Mesothelial cell of epicardium (in vitro differentiated cells): ENCODE measurements at places on chromosomes 5 and 9.

GRCh38 chr9:83537331-83538171, 650 bp downstream of the FRMD3 start:
- DNase-seq, result no peak

DNA sequence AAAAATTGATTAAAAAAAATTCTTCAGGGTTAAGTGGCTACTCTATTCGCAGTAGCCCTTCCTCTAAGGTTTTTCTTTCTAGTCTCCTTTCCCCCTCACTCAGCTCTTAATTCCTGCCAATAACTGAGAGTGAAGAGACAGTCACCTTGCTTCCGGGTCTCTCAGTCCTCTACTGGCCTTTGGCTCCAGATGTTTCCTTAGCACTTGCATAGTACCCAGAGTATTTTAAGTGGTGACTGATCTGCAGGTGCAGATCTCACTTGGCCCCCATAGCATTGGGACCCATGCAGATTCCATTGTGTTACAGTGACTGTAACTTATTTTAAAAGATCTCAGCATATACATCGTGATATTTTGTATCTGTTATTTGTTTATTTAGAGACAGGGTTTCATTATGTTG, 66.2 kb downstream of the GCNT1 start:
- no peak for DNase-seq

GRCh38 chr5:154758493-154758892, 3.3 kb downstream of the LARP1 start:
- DNase-seq, result no peak

GRCh38 chr9:75088646-75089372, 495 bp downstream of the OSTF1 start:
- peak; percentile 45 for DNase-seq

DNA sequence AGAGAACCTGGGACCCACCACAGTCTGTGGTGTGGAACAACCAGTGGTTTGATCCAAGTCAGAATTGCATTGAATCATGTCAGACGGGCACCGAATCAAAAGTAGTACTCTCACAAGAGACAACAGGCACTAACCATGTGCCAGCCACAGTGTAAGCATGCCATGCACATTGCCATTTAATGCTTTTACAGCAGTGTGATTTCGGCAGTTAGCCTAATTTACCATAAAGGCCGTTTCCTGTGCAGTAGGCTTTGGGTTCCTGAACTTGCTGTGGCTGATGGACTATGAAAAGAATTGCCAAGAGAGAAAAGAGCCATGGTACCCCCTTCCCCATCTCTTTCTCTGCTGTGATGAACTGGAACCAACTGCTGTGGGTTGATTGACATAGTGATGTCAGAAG, 540.6 kb downstream of the EBF1 start:
- no peak for DNase-seq

DNA sequence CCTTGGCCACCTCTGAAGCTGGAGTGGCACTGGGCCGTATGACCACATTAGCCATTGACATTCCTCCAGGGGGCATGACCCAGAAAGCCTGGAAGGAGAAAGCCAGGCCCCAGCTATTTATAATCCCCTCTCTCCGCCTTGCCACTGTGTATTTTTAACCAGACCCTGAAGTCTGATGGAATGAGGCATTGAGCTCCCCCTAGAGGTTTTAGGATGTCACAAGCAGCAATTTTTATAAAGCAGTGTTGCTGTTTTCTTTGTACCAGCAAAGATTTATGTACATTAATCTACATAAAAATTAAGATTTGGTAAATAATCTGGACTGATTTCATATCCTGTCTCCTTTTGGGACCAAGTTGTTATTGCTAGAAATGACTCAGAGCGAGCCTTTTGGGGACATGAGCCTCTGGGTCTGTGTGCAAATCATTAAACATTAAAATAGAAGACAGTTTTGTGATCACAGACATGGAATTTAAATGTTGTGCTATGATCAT, 127.1 kb downstream of the TRIO start:
- DNase-seq, result no peak

GRCh38 chr9:92660266-92660665, 9.7 kb downstream of the IPPK start:
- no peak for DNase-seq

- DNase-seq, result no peak
Observed at GRCh38 chr9:75116306-75116705, 28.0 kb downstream of the OSTF1 start.

GRCh38 chr9:115770521-115770920, 383.1 kb upstream of the PAPPA start:
- no peak for DNase-seq

- no peak for DNase-seq
Observed at GRCh38 chr5:169336242-169336641, 35.3 kb upstream of the SLIT3 start.

DNA sequence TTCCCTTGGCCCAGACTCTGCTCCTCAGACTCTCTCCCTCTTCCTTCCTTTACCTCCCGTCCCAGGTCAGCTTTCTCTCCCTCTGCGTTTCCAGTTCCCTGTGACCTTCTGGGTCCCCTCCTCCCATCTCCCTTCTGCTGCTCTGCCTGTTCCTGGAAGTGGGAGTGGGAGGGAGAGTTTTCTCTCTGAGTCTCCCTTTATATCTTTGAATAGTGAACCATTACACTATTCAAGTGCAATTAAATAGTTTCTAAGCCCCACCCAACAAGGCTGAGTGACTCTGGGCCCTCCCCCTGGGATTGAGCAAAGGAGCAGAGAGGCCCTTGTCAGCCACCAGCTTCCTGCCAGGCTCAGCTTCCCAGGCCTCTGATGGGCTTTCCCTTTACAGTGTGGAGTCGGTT, 34.8 kb downstream of the THBS4 start:
- DNase-seq, result no peak

DNA sequence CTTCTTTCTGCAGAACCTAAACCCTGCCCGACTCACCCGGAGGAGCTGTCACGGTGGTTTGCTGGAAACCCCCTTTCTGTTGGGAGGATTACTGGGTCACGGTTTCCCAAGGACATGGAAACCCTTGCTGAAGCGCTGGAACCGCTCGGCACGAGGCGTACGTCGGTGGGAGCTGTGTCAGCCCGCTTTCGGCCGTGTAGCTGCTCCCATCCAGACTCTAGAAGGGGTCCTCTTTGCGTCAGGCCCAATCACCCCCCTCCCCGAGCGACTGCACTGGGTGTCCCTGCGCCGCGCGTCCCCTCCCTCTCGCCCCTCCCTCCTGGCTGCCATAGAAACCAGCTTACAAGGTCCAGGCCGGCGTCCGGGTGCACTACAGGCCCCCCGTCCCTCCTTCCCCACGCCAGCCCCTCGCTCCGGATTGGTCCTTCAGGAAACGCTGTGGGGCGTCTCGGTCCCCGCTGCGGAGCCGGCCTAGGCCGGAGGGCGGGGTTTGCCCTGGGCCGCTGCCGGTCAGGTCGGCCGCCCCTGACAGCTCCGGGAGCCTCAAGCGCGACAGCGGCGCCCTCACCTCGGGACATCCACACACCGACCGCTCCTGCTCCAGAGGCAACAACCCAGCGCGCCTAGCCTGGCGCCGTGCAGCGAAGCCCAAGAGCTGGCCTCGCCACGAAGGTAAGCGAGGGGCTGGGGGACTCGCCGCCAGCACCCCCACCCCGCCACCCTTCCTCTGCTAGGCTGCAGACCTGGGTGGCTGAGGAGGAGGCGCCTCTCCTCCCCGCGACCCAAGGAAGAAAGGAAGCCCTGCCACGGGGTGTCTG, at the start of gene NIM1K:
Gene NIM1K, plus strand, starts transcription at position 486 of the 818 bp plus-strand sequence. CDS start 53,551 bp downstream, outside the sequence.
- peak; percentile 42 for DNase-seq

- no peak for DNase-seq
Observed at GRCh38 chr9:13865869-13866268, 448.1 kb downstream of the NFIB start.

DNA sequence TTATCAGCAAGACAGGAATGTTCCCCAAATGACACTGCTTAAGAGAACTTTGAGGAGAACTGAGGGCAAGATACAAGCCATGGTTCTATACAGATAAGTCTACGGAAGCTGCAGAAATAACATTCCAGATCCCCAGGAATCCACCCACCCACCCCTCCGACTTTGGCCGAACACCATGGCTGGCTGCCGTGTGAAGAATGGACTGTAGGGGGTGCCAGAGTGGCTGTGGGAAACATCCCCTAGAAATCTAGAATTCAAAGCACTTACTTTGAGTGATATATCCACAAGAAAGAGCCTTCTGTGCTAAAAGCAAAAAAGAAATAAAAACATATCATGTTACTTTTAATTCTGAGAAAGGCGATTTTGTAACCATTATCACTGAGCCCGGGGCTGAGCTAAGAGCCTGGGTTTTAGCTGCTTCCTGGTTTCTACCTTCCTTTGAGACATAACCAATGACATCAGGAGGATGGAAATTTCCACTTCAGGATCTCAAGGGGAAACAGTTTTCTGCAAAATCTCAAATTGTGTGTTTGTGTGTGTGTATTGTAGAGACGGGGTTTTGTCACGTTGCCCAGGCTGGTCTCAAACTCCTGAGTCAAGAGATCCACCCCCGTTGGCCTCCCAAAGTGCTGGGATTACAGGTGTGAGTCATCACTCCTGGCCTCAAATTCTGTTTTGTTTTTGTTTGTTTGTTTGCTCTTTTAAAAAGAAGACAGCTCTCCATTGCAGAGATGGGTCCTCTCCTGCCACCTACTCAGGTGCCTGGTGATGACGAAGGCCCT, 36.4 kb downstream of the GGTA1 start:
- no peak for DNase-seq

- no peak for DNase-seq
Observed at GRCh38 chr9:109770101-109770500, 9.9 kb upstream of the PALM2AKAP2 start.

DNA sequence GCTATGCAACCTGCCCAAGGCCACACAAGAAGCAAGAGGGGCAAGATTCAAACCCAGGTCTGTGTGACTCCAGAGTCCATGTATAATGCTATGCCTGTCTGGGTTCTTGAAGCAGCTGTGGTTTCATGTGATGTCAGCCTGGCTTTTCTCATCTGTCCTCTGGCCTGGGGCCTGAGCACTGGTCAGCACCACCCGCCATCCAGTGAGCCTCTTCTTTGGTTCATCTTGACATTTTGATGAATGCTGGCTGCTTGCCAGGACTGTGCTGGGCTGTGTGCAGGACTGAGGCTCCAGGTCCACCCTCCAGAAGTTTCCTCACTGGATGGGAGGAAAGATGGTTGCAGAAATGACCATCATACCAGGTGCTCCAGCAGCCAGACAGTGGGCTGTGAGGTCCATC, 61.5 kb downstream of the TSTD2 start:
- no peak for DNase-seq

- no peak for DNase-seq
Observed at GRCh38 chr5:96565582-96566265, 96.5 kb upstream of the CAST start.

- DNase-seq, result no peak
Observed at GRCh38 chr5:166488560-166488959, 1802.9 kb upstream of the WWC1 start.

GRCh38 chr5:88515881-88516819, 247.5 kb upstream of the TMEM161B start:
- no peak for DNase-seq

GRCh38 chr9:30977965-30978364, 1406.5 kb upstream of the ACO1 start:
- DNase-seq, result no peak

GRCh38 chr5:158725297-158725851, 374.3 kb downstream of the EBF1 start:
- DNase-seq, result no peak

DNA sequence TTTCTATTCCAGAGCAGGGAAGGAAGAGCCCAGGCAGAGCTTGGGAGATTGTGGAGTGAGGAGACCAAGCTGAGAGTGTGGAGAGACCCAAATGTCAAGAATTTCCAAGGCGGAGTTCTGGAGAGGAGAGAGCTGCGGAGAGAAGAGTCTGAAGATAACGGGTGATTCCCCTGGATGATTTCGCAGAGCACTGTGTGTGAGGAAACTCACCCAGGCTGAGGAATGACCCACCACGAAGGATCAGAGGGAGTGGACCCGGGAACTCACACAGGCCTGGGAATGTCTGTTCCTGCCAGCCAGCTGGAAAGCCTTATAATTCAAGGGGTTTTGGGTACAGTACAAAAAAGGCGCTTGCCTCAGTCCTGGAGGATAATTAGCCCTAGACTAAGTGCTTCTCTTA, 94.2 kb downstream of the WNK2 start:
- DNase-seq, result no peak

- DNase-seq, result no peak
Observed at GRCh38 chr5:3355126-3355525, 240.5 kb upstream of the IRX1 start.

DNA sequence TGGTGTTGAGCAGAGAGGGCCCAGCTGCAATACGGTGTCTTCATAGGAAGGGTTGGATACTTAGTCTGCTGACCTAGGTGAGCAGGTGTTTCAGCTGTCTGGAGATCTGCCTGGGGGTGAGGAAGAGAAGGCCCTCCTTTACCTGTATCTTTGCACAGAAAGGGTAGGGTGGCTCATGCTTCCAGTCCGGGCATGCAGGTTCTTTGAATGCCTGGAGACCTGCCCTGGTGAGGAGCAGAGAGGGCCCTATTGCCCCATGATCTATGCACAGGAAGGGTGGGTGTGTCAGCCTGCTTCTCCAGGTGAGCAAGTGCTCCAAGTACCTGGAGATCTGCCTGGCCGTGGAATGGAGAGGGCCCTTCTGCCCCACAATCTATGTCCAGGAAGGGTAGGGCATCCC, 63.0 kb downstream of the FER start:
- no peak for DNase-seq

DNA sequence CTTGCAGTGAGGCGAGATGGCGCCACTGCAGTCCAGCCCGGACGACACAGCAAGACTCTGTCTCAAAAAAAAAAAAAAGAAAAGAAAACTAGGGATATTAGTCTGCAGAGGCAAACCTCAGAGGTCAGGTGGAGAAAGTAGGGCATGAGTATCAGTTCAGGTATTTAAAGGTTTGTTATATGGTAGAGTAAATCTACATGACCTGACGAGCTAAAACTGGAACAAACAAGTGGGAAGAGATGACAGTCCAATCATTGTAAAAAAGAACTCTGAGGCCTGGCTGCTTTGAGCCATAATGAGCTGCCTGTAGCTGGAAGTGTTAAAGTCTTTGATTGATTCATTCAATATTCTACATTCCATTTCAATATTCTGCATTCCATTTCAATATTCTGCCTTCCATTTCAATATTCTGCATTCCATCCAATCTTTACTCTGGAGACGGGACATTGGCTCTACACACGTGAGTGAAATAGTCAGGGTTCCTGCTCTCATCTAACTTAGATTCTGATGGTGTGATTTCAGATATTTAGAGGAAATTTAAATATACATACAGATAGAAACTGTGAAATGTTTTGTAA, 28.9 kb upstream of the GRAMD2B start:
- no peak for DNase-seq

GRCh38 chr5:2695200-2695891, 56.1 kb downstream of the IRX2 start:
- DNase-seq, result no peak
